ENCODE measurements at places on chromosomes 6 and 20.

DNA sequence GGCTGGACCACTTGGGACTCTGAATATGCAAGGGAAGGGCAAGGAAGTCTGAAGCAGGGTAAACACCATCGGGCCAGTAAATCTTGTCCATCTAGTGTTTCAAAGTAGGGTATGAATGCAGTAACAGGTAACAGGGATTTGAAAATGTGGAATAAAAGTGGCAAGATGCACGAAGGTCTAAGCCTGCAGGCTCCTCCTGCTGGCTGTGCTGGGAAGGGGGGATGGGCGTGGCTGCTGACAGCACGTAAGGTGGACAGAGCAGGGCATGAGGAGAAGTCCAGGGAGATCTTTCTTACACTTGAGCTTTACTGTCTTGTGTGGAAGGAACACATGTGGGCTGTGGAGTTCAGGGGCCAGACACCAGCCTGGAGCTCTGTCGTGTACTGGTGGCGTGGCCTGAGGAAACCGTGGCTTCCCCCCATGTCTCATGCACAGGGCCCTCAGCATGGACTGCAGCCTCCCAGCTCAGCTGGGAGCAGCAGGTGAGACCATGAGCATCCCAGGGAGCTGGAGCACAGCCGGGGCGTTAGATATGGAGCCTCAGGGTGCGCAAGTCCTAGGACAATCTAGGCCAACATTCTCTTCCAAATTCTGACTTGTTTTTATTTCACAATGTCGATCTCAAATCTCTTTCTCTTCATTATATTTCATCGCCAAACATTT lies 84.5 kb downstream of the SLC22A23 start:
- no peak for DNase-seq

DNA sequence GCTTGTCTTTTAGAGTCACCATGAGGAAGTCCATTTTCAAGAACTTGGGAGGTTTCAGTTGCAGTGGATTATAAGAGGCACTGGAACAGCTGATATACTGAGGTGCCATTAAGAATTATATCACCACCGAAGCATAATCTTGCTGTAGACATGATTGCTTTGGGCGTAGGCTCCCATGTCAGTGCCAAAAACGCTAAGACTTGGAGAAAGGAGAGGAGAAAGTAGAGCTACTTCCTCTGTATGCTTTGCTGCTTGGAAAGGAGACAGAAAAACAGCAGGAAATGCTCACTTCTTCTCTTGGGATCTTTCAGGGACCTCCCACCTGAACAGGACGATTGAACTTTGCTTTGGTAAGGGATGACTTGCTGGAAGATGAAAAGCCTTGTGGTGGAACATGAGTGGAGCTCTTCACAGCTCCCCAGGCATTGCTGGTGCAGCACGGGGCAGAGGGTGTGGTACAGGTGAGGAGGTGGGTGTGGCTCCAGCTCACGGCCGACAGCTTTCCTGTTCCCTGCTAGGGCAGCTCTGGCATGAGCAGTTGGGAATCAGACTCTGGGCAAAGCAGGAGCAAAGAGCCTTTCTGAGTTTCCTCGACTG lies 190.4 kb upstream of the JAG1 start:
- DNase-seq = peak; percentile 26

DNA sequence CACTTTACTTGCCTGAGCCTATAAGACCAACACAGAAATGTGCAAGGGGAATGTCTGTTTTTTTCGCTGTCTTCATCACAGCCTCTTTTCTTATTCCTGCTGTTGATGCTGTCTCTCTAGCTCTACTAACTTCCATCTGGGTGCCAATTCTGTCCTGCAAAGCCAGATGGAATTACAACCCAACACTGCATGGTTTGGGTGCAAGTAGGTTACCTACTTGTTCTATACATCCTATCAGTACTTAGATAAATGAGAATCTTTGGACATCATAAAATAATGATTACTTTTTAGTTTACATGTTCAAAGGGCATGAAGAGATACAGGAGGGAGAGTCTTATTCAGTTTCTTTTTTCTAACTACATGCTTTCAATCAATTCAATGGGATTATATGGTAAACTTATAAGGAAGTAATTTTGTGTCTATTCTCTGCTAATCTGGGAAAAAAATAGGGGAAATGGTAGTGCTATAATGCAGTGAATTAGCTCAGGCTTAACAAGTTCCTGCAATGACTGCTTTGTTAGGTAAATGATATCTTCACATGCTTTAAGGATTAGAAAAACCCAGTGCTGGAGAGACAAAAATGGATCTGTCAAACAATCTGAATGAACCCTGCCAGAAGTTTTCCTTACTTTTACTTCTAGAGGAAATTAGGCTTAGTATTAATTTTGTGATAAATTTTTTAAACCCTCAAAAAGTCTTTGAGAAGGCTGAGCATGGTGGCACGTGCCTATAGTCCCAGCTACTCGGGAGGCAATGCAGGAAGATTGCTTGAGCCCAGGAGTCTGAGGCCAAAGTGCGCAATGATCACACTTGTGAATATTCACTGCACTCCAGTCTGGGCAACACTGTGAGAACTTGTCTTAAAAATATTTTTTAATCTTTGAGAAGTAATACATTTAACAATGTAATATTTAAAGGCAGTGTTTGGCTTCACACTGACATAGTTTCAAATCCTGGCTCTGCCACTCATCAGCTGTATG lies 86.5 kb upstream of the E2F3 start:
- no peak for DNase-seq

DNA sequence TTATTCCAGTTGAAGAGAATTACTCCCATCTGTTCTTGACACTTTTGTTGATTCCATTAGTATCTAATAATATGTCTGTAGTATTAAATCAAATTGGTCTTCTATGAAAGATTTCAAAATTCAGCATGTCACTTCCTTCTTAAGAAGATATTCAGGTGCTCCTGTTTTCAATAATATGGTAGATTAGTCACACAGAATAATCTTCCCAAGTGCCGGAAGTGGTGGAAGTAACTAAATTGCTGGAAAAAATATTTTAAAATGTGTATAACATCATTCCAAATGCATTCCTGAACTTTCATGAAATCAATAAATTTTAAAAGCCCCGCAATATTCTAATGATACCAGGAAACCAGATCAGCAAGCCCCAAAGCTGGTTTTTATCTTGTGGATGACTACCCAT lies 281.3 kb downstream of the EPM2A start:
- no peak for DNase-seq

- DNase-seq = no peak
Observed at GRCh38 chr6:128415387-128415786, 105.0 kb downstream of the PTPRK start.

GRCh38 chr6:138107752-138108592 lies 753 bp upstream of the PERP start:
- no peak for DNase-seq

GRCh38 chr20:13102237-13102636 lies 93.5 kb downstream of the SPTLC3 start:
- DNase-seq = no peak

DNA sequence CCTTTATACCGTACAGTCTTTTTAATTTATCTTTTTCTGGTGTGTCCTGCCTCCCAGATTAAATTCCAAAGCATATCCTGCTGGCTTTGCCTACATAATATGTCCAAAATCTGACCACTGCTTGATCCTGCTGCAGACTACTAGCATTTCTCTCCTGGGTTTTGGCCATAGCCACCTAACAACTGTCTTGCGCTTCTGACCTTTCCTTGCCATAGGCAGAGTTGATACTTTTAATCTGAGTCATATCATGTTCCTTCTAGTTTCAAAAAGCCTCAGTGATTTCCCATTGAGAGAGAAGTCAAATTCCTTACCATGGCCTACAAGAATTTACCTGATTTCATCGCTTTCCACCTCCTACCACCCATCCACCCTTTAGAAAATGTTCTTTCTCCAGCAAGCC lies 104.8 kb downstream of the BCKDHB start:
- no peak for DNase-seq

- DNase-seq = no peak
Observed at GRCh38 chr20:24571159-24571558, 101.7 kb downstream of the SYNDIG1 start.

DNA sequence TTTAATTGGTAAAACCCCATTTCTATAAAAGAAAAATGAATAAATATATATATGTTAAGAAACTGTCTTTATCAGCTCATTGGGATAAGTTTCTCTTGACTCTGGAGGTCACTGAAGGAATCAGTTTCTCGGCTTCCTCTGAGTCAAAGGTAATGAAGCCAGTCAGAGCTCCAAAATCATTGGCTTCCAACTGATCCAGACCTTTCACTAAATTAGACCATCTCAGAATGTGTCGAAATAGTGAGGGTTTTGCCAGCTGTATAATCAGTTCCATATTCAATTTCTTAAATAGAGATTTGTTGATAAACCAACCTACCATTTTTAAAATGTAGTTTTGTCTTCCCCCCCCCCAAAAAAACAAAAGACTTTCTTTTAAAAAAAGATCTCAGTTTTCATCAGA lies 60.5 kb upstream of the SRSF6 start:
- no peak for DNase-seq

DNA sequence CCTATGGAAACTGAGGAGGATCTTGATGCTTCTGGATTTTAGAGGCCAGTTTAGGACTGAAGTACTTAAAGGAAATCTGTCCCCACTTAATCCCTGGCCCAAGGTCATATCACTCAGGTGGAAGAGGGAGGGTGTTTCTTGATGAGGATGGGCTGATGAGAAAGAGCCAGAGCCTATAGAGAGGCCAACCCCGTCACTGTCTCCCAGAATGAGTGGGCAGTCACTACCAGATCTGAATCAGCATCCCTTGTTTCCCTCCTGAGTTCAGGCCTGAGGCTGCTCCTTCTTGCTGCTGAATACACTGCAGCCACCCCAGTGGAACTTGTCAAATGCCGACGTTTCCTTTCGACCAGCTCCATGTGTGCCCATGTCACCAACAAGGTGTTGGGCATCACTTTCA lies 14.8 kb downstream of the ARMC12 start:
- DNase-seq = no peak

DNA sequence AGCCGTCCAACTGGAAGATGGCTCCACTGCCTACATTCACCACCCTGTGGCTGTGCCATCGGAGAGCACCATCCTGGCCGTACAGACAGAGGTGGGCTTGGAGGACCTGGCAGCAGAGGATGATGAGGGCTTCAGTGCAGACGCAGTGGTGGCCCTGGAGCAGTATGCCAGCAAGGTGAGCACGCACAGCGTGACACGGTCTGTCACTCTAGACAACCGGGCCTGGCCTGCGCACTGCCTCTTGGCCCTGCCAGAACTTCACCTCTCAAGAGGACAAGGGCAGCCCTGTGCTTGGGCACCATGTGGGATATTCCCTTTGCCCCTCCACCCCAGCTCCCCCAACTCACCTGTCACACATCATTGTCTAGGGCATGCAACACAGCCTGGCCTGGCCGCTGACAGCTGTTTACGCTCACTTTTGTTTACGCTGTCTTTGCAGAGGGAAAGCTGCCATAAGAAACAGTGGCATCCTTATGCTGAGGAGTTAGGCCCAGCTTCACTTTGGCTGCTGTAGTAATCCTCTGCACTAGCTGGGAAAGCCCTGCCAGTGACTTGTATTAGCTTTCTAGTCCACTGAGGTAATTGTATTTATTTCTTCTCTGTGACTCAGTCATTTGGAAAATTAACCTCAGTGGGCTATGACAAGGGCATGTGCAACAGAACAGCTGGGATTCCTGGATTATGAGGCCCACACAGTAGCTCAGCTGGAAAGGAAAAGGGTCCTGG lies 9.8 kb upstream of the DEF6 start:
- no peak for DNase-seq

DNA sequence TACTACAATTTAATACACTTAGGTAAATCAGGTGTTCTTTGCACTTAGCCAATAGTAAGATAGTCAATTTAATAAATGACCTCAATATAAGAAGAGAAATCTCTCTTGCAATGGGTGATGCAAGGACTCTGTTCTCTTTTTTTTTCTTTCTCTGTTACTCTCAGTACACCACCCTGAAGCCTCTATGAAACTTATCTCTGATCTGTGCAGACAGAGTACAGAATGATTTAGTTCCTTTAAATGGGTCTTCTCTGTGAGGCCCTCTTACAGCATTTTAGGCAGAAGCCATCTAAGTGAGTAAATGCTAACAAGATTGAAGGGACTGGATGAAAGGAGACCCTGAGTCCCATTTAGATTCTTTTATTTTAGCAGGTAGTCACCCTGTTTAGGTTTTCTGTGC lies 312.8 kb downstream of the RFPL4B start:
- no peak for DNase-seq

DNA sequence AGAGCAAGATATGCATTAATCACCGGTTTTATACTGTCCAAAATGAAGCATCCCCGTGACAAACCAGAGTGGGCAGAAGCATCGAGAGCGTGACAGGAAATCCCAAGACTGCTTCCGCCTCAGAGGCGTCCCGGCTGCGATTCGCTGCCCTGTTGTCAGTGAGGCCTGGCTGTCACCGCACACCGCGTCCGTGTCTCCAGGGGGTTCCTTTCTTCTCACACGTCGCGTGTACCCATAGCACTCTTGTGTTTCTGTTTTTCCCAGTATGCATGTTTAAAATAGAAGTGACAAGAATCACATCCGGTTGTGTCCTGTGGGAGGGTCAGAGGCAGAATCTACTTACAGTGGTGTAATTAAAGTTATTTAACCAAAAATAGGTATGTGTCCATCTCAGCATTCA lies 8.3 kb upstream of the ADRM1 start:
- no peak for DNase-seq

DNA sequence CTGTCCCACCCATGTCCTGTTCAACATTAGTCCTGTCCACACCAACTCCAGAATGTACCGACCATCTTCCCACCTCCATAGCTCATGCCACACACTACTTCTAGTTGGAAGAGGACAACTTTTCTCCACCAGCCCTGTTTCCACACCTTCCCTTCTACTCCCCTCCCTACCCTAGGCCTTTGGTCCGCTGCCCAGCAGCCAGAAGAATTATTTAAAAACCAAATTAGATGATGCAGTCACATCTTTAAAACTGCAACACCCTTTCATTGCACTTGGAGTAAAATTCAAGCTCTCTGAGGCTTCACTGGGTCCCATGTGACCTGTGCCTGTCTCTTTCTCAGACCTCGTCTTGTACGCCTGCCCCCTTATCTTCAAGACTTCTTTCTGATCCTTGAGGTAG lies 53.8 kb downstream of the BANF2 start:
- DNase-seq = no peak

GRCh38 chr6:24949020-24949569 lies 13.3 kb upstream of the RIPOR2 start:
- DNase-seq = no peak

- no peak for DNase-seq
Observed at GRCh38 chr20:20765696-20766365, 53.4 kb upstream of the RALGAPA2 start.

DNA sequence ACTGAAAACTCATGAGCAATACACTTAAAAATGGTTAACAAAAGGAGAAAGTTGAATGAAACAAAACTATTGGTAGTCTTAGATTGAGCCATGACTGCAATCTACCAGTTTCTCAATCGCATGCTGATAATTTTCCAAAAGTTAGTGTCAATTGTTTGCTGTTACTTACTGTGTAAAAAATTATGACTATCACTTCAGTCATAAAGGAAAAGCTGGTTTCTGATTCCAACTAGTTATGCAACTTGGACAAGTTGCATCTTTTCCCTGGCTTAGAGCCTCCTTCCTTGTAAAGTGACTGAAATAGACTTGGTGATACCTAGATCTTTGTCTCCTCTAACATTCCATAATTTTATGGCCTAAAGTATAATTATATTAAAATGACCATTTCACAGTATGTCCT lies 88.3 kb upstream of the PAK5 start:
- DNase-seq = no peak

Data from AML-193 (cell line).